ENCODE measurements at places on chromosomes 2 and 18.

GRCh38 chr2:190653231-190653630 lies 4.3 kb downstream of the NAB1 start:
- DNase-seq = no peak

- no peak for DNase-seq
These were observed 18.7 kb upstream of the NCKAP5 start for GRCh38 chr2:133586978-133587377.

DNA sequence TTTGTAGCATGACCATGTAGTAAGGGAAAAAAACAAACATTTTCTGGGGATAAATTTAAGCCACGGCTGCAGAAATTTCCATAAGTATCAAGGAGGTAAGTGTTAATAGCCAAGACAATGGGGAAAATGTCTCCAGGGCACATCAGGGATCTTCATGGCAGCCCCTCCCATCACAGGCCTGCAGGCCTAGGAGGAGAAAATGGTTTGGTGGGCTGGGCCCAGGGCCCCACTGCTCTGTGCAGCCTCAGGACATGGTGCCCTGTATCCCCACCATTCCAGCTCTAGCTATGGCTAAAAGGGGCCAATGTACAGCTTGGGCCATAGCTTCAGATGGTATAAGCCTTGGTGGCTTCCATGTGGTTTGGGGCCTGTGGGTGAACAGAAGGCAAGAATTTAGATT lies 271.8 kb downstream of the PID1 start:
- no peak for DNase-seq

DNA sequence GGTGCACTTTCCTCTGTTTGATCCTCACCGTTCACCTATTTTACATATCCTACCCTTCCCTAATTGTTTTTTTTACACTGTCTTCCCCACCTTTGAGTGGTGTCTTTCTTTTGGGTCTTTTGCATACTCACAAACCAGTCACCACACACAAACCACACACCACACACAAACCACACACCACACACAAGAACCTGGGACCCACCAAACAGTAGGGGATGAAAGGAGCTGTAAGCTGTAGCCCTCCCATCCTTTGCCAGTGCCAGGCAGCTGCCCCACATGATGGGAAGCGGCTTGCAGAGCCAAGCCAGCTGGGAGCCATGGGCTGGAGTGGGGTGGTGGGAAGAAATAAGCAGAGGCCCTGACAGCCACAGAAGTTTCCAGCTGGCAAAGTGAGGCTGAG lies 38.9 kb upstream of the MSH6 start:
- DNase-seq = no peak

DNA sequence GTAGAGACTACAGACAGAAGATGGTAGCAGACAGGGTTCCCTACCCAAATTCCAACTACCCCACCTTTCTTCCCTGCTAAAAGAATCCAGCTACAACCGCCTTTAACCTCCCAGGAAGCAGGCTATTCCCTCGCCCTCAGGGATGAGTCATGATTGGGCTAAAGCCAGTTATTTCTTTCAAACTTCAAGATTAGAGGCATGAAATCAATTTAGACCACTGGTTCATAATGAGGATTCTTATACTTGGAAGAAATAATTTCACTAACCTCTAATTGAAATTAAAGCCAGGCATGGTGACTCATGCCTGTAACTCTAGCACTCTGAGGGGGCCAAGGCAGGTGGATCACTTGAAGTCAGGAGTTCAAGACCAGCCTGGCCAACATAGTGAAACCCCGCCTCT lies 20.0 kb downstream of the TRIP12 start:
- no peak for DNase-seq

DNA sequence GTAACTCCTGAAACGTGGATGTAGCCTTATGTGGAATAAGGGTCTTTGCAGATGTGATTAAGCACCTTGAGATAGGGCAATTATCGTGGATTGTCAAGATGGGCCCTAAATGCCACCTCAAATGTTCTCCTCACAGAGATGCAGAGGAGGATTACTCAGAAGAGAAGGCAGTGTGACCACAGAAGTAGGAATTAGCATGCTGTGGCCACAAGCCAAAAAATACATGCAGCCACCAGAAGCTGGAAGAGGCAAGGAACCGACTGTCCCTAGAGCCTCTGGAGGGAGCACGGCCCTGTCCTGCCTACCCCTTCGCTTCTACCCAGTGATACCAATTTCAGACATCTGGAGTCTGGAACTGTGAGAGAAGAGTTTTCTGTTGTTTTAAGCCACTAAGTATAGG lies 47.3 kb upstream of the MGAT5 start:
- no peak for DNase-seq

DNA sequence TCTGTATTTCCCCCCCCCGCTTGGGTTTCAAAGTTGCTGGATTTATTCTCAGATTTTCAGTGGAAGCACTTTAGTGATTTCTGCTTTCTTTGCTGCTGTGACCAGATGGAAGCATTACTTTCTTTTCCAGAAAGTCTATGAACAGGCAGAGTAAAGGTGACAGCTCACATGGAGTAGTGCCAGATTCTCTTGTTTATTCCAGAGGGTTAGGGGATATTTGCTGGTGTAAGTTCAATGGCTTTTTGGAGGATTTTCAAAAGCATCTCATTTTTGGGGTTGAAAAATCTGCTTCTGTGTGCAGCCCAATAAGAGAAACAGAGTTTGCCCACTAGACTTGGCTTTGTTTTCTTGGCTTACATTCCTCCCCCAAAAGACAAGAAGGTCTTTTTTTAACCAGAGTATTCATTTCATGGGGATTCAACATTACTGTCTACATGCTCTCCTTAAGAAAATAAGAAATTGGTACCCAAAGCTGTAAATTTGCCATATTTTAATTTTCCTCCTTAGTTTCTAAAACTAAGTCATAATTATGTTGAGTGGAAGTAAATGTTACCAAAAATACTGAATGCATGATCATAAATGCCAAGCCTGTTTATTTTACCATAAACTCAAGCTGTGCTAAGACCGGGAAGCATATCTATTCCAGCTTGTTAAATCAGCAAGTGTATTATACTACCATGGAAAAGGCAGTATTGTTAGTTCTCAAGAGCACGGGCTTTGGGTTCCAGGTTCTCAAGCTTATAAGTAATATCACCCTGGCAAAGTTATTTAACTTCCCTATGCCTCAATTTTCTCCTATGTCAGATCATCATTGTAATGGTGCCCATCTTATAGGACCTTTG lies 557.2 kb downstream of the CPS1 start:
- no peak for DNase-seq

DNA sequence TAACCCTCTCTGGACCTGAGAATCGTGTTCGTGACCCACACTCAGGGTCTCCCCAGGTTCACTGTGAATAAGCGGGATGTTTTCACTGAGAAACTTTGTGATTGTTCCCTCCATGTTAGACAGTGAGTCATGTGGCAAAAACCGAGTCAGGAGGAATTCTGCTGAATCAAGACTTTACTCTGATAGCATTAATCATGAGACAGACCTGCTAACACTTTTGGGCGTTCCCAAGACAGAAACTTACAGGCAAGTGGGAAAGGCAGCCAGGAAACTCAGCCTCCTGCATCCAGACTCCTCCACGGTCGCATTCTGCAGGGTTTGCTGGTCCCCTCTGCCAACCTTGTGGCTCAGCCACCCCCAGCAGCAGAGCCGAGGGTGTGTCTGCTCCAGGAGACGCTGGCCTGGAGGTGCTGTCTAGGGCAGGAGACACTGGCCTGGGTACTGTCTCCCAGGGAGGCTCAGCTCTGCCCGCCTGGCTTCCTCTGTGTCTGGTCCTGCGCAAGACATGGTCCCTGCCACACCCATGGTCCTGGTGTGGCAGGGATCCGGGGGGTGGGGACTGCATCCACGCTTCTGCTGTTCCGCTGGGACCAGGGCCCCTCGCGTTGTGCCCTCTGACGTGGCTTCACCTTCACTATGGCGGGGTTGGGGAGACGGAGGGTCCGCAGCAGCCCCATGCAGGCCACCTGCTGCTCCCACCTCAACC lies 177.4 kb downstream of the TWIST2 start:
- no peak for DNase-seq

DNA sequence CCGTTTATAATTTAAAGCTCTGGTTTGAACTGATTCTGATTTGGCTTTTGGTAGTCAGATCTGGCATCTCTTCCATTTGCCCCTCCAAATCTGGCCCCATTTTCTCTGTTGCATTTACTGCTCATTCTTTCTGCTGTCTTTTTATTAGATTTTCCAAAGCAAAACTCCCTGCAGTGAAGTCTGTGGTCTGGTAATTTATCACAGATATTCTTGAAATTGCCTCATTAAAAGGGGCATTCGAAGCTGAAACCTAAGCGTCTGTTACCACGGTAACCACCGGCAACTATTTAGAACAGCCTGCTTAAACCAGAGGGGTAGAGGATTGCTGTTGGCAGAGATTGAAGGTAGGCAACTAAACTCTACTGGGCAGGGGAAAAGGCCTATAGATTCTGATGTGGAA lies 111.5 kb upstream of the UPP2 start:
- no peak for DNase-seq

DNA sequence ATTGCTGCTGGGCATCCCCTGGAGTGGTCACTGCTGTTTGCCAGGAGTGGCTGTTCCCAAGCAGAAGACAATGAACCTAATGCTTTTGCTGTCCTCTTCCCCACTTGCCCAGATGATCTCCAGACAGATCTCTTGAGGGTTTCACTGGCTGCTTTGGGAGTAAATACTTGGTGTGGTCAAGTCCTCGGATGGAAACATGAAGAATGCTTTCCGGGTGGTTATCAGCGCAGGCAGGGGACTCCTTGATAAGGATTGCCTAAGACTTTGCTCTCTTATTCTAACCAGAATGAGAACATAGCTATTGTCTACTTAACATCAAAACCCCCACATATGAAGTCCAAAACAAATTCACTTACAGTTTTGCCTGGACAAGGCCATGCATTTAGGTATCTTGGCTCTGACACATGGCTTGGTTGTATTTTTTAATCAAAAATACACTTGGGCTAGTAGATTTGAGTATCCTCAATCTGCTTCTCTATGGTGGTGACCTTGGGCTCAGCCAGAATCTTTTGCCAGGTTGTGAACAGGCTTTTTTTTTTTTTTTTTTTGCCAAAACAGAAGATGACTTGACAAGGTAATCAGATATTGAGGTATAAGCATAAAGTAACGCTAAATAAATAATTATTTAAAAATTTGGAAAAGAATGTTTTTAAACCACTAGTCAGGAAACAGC lies 34.8 kb upstream of the MYO3B start:
- no peak for DNase-seq

- no peak for DNase-seq
These were observed 60.0 kb downstream of the TNS1 start for GRCh38 chr2:217942731-217943335.

DNA sequence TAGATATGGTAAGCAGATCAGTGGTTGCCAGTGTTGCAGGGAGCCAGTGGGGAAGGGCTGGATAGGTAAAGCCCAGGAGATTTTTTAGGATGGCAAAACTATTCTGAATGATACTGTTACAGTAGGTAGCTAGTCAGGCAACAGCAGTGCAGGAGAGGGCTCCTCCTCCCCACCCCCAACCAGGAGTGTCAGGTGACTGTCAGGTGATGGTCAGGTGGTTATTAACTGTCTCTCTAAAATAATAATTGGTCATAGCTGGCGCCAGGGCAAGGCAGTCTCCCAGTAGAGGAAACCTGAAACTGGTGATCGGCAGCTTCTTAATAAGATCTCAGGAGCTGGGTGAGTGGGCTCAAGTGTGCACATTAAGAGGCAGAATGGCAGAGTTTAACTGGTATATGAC lies 201.6 kb upstream of the PARD3B start:
- DNase-seq = no peak

- no peak for DNase-seq
These were observed 41.3 kb downstream of the BCL11A start for GRCh38 chr2:60512062-60512622.

GRCh38 chr2:172985139-172985892 lies 90.3 kb upstream of the MAP3K20 start:
- DNase-seq = no peak

DNA sequence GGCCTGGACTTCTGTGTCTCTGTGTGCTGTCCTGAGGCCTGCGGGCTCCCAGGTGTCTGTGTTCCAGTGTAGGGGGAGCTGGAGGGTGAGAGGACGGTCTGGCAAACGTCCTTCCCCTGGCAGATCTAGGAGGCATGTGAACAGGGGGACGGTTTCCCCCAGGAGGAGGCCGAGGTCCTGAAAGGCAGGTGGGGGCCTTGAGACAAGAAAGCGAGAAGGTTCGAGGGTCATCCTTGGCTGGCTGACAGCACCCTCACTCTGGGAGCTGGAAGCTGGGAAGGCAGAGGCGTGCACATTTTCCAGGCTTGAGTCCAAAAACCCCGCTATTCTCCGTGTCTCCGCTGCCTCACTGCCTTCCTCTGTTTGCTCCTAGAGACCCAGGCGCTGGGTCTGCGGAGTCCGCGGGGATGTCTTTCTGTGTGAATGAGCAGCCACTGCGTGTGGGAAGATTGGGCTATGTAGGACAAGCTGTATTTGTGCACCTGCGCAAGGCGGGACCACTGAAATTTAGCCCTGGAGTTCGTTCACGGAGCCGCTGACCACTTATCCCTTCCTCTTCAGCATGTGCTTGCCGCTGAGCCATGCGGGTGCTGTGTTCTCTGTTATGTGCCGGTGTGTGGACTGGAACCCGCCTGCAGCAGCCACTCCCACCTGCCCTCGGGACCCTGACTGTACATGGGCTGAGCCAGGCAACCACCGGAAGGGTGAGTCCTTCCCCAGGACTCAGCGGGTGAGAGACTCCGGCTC lies 43.7 kb downstream of the TWIST2 start:
- DNase-seq = no peak

DNA sequence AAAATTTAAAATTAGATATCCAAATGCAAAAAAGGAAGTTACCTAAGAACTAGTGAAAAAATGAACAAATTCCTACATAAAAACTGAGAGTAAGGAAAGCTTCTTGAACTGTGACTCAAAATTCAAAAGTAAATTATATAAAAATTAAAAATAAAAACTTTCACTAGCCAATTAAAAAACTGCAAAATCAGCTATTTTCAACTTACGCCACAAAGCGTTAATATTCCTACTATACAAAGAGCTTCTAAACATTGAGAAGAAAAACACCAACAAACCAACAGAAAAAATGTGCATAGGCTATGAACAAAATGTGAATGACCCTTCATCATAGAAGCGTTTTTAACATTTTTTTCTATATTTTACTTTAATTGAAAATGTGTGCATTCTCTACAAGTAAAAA lies 445.7 kb downstream of the CDH2 start:
- no peak for DNase-seq

- DNase-seq = no peak
These were observed 153.3 kb upstream of the MAP3K20 start for GRCh38 chr2:172922306-172922705.

GRCh38 chr2:124201713-124202112 lies 176.6 kb downstream of the CNTNAP5 start:
- no peak for DNase-seq

GRCh38 chr2:158990397-158991214 lies 22.2 kb downstream of the TANC1 start:
- no peak for DNase-seq

DNA sequence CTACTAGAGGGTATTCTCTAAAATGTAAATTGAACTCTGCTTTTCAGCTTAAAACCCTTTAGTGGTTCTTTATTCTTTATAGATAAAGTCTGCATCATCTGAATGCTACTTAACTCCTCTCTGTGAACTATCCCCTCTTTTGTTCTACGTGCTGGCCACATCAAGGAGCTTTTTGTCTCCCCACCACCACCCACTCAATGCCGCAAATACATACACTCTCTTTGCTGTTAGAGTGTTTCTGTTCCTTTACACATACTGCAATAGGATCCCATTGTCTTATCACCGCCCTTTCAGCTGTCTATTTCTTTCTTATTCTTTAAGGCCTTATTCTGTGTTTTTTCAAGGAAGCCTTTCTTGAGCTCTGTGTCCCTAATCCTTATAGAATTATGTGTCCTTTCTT lies 83.3 kb downstream of the EML4 start:
- DNase-seq = no peak
